A673 (cell line): ENCODE measurements at places on chromosomes 6 and 20. TPM values are rescaled to one million over a fixed set of nuclear protein-coding genes. Genes with fewer than 3 reads are reported as not detected.

- no peaks in the 10 kb centered on the region for H3K27me3 ChIP-seq
- no peak for DNase-seq
- H3K36me3 ChIP-seq = no peaks in the 10 kb centered on the region
- H3K27ac ChIP-seq = no peak overlapping the region
- no peak overlapping the region for H3K4me3 ChIP-seq
Observed at GRCh38 chr6:106048336-106048735, 37.8 kb upstream of the PRDM1 start.

GRCh38 chr6:14396392-14396791, 278.8 kb downstream of the CD83 start:
- H3K36me3 ChIP-seq = no peaks in the 10 kb centered on the region
- H3K27ac ChIP-seq = no peak overlapping the region
- no peak overlapping the region for H3K4me3 ChIP-seq
- no peak for DNase-seq

DNA sequence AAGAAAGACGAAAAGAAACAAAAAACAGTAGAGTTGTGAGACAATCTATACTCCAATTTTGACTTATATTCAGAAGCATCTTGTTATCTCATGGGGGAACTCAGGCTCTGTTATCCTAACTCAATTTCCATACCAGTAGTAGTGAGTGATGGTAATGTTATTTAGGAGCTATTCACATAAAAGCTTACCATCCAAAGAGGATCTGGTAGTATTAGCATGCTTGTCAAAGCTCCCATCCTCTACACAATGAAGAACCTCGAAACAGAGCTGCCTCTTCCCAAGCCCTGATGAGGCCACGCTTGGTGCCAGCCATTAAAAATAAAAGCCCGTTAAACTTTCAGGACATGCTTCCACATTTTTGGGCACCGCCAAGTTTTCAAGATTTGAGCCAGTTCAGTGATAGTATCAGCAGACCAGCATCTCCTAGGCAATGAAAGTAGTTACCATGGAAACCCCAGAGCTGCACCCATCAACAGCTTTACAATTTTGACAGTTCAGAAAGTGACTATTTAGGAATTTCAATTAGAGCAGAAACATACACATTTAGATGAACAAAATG, 173.3 kb downstream of the CD83 start:
- no peaks in the 10 kb centered on the region for H3K27me3 ChIP-seq
- H3K36me3 ChIP-seq = no peaks in the 10 kb centered on the region
- H3K4me1 ChIP-seq = no peaks in the 10 kb centered on the region
- H3K4me3 ChIP-seq = no peak overlapping the region

DNA sequence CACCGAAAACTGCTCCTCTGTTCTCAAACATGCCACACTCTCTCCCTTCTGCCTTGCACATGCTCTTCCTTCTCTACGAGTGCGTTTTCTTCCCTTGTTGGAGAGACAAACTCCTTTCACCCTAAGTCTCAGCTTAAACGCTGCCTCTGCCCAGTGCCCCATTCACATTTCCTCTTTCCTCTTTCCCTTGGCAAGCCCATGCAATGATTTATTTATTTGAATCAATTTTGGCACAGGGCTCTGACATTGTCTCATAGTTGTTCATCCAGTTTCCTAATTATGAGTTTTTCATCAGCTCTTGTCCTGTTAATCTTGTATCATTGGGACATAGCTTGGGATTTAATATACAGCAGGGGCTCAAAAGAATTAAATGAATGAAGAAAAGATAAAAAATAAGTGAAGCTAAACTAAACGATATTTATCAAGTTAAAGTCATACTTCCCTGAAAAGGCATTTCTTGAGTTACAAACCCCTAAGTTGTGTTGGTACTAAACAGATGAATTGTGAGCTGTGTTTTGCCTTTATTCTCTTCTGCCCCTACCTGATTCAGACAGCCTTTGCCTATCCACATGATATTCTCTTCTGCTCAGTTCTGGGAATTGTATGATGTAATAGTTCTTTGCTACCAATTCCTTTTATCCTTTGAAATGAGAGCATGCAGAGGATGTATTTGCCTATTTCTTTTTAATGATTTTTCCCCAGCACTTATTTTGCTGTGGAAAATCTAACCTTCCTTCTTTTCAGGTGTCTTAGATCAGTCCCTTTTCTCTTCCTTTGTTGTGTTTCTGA, 704.4 kb downstream of the UTRN start:
- H3K36me3 ChIP-seq = no peaks in the 10 kb centered on the region
- peaks cover 5% of the 10 kb centered on the region for H3K4me1 ChIP-seq
- H3K4me3 ChIP-seq = no peak overlapping the region
- H3K27me3 ChIP-seq = no peaks in the 10 kb centered on the region

DNA sequence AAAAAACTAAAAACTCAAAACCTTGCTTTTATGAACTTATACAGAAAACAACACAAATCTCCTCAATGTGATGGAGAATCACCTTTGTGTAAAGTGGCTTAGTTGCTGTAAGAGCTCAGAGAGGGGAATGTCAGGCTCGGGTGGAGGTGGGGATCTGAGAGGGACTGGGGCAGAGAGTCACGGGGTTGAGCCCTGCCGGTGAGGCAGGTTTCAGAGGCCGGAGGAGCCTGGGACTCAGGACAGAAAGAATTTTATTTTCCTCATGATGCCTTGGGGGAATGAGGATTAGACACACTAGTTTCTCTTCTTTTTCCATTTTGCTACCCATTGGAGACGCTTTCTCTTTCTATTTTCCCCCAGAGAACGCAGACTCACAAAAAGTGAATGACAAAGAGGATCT, 252.3 kb upstream of the FOXQ1 start:
- peaks cover 41% of the 10 kb centered on the region for H3K27me3 ChIP-seq
- H3K36me3 ChIP-seq = no peaks in the 10 kb centered on the region
- no peak for DNase-seq

The THBS2 gene
- total RNA-seq = 0.13 and 0.66 TPM in 2 replicates

The FAM110A gene
- total RNA-seq = 11.7 and 12.2 TPM in 2 replicates

The OPRM1 gene
- total RNA-seq = not detected in 2 replicates

The MAS1 gene
- not detected in 2 replicates for total RNA-seq
